ENCODE measurements at places on chromosomes 7 and 10.

- peak; percentile 43 for DNase-seq
These were observed 39.0 kb downstream of the ADK start for GRCh38 chr10:74189999-74190421.

DNA sequence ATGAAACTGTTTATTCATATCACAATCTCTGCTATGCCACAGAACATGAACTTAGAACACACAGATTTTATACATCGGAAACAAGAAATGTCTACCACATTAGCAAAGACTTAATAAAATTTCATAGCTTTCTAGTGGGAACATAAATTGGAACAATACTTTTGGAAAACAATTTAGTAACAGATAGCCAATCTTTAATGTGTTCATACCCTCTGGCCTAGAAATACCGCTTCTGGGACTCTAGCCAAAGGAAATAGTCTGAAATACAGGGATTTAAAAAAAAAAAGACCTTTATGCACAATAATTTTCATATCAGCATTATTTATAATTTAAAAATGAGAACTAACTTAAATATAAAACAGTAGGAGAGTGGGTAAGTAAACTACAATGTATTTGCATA, 168.5 kb downstream of the PLXNA4 start:
- no peak for DNase-seq

DNA sequence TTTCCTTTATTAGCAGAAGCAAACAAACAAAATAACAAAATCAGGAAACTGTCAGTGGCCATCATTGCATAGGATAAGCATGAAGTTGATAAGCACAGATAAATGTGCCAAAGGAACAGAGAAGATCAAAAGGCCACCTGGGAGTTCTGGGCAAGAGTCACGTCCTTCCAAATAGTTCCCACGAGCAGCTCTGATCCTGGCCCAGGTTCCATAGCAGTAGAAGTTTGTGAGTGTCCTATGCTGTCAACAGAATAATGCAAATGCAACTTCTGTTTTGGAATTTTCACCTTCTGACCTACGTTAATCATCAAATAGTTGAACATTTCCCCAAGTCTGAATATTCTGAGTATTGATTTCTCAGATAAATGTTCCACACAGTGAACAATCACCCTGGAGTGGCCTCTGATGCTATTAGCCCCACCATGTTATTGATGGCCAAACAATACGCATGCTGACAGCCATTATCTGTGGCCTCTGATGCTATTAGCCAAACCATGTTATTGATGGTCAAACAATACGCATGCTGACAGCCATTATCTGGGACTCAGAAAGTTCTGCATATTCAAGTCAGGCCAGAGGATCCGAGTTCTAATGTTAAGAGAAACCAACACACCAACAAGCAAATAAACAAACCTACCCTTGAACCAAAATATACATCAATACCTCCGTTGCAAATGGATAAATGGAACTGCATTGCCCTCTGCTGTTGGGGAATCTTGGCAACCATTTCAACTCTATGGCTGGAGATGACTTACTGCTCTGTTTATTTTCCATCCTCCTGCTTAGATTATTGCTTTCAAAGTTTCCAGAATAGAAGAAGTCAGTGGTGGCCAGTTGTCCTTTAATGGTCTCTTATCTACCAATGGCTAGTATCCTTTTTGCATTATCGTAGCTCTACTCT, 63.3 kb downstream of the MRC1 start:
- DNase-seq = peak; percentile 16

DNA sequence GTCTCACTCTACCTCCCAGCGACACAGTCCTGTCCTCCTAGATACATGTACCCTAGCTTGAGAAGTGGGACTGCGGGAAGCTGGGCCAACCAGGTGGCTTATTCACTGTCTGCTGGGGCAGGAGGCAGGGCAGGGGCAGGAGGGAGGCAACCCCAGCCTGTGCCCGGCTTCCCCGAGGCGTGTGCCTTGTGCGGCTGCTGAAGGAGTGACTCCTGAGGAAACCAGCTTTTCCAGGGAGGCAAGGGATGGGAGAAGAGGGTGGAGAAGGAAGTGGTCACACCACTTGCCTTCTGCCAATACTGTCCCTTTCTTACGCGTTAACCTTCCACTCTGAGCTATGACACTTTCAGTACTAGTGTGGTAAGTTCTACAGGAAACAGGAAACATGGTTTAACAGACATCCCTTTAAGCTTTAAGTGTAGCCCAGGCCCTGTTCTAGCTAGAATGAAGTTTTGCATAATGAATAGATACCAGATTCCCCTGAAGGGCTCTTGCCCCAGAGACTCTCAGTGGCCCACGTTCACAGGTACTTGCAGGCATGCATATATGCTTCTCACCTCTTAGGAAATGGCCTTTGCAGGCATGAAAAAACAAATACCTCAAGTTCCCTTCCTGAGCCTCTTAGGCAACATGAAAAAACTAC, 40.6 kb downstream of the SYPL1 start:
- peak; percentile 70 for DNase-seq

DNA sequence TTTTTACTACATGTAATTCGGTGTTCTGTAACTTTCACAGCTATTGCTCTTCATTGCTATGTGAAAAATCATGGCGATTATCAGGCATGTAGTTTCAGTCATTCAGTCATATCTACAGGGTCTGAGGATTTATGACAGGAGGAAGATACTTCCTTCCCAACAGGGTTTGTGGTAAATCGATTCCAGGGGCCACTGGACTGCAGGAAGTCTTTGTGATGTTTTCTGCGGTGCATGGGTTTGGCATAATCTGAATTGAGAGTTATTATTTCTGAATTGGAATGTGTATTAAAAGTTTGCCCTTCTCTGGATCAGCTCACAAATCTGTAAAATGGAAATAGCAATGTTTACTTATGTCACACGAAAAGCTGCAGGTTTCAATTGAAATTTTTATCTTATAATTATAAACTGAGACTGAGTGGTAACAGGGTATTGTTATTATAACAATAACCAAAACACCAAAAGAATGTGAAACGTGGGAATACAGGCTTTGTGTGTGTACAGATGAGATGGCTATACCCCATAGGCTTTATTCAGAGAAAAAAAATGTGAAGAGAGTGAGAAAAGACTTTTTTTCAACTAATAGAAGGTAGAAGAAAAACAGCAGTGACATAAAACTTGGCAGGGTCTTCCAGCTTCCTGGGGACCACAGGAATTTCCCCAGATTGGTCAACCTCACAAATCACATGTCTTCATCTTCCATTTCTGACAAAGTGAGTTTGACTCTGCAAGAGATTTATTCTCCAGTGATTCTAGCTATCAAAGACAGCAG, 307.7 kb upstream of the NFE2L3 start:
- DNase-seq = no peak

GRCh38 chr10:62250594-62251198, 17.9 kb downstream of the RTKN2 start:
- DNase-seq = no peak

GRCh38 chr7:7519056-7519455, 16.6 kb downstream of the COL28A1 start:
- DNase-seq = no peak

DNA sequence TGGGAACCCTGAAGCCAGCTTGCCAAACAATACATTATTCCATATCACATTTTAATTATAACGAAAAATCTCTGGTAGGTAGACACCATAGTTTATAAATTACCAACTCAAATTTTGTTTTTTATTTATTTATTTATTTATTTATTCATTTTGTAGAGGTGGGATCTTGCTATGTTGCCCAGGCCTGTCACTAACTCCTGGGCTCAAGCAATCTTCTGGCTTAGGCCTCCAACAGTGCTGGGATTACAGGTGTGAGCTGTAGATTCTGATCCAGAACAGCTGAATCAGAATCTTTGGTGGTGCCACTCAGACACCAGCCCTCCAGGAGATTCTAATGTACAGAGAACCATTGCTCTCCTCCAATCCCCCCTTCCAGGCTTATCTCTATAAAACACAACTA, 1.7 kb downstream of the PON2 start:
- no peak for DNase-seq

DNA sequence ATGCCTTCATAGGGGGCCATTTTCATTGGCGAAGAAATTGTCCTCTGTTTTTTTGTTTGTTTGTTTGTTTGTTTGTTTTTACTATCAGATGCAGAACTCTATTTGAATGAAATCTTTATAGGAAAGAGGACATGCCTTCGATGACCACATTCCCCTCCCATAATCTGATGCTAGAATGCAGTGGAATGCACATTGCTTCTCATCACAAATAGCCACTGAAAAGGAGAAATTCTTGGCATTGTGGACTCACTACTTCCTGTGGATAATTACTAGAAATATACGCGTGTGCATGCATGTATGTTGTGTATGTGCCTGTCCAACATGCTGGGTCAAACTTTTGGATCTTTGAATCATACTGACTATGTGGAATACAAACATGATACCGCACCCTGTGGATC, 70.5 kb upstream of the SFMBT2 start:
- DNase-seq = no peak

GRCh38 chr10:106608066-106608465, 556.4 kb downstream of the SORCS1 start:
- DNase-seq = no peak

- DNase-seq = no peak
These were observed 454.7 kb upstream of the FOXK1 start for GRCh38 chr7:4227105-4228010.

DNA sequence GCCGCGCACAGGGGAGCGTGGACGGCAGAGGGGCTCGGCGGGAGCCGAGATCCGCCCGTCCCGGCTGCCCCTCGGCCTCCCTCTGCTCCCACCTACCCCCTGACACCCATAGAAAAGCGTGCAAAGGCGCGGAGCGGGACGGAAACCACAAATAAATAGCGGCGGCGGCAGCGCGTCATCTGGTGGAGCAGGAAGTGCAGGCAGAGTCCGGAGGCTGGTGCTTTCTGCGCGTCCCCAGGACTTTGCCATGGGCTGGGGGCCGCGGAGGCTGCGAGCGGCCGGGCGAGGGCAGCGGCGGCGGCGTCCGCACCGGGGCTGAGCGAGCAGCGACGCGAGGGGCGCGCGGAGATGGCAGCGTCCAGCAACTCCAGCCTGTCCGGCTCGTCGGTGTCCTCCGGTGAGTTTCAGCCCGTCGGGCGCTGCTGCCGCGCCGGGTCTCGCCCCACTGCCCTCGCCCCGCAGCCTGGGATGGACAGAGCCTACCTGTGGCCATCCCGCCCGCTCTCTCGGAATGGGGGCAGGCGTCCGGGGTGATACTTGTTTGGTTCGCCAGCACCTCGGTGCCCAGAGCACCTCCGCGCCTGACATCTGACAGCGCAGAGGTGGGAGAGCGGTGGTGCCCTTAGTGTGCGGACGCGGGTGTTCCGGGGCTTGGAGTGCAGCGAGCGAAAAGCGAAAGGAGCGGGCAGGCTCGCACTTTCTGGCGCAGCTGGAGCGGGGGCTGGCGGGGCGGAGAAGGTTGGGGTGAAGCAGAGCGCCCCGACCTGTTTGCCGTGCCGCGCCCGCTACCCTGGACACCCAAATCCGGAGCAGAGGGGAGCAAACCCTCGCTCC, at the start of gene CHN2:
Gene CHN2, plus strand, starts transcription at position 182 of the 834 bp plus-strand sequence.
- peak; percentile 40 for DNase-seq

DNA sequence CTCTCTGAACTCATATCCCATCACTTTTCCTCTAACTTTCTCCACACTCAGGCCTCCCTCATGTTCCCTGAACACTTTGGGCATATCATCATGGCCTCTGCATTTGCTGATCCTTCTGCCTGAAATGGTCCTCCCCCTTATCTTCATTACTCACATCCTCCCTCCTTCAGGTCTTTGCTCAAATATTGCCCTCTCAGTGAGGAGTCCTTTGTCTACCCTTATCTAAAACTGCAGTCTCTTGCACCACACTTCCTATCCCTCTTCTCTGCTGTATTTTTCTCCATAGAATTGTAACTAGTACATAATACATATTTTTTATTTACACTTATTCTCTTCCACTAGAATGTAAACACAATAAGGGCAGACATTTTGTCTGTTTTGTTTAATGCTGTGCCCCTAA, 41.7 kb downstream of the DNAJC1 start:
- no peak for DNase-seq

DNA sequence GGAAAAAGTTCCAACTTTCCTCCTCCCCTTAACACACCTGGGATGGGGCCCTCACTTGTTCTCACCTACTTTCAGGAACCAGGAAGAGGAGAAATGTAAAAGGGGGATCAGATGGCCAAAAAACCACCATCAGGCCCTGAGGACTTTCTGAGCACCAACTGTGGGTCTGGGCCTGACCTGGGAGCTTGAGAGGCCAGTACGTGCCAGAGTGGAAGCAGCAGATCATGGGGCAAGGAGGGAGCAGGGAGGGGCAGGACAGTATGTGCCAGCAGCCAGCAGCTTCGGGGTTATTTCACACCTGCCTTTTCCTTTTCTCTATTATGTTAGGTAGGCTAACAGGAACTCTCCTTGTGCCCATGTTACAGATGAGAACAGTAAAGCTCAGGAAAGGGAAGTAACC, 118.8 kb upstream of the UNC5B start:
- DNase-seq = no peak

DNA sequence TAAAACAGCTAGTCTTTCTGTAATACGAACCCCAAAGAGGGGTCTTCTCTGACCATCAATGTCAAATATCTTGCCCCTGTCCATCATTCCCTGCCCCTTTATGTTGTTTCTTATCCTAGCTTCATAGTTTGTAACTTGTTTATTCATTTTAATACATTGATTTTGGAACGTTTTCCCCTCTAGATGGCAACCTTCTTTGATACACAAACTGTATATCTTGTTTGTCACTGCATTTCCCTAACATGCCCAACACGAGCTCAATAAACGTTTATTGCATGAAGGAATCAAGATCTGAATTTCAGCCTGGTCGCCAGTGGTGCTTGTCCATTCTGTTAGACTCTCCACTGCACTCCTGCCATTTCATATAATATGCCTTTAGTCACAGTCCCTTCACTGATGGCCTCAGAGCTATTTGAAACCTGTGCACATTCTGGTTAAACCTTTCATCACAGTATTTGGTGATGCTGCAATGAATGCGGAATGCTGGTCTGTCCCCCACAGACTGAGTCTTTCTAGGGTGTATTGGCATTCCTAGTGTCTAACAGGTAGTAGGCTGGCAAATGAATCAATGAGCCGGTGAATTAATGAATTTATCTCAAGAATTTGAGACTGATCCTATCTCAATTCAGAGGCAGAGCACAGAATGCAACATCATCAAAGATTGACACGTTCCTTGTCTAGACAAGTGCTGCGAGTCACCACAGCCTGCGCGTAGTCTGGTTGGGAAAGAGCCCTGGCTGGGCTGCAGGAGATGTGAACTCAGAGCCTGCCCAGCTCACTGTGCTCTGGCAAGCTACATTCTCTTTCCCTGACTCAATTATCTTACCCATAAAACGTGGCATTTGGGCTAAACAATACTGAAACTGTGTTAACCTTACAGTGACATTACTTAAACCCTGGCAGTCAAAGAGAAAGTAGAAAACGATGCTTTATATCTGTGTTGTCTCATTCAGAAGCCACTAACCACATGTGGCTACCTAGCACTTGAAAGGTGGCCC, 55.2 kb upstream of the FRMD4A start:
- DNase-seq = peak; percentile 7

GRCh38 chr10:91528080-91528479, 104.8 kb downstream of the PPP1R3C start:
- DNase-seq = no peak
